Activated CD8-positive, alpha-beta memory T cell treated with anti-CD3 and anti-CD28 coated beads, Interleukin-2, amount 50 U/mL, for 48 hours (primary cell): ENCODE measurements at places on chromosomes 13 and 19.

DNA sequence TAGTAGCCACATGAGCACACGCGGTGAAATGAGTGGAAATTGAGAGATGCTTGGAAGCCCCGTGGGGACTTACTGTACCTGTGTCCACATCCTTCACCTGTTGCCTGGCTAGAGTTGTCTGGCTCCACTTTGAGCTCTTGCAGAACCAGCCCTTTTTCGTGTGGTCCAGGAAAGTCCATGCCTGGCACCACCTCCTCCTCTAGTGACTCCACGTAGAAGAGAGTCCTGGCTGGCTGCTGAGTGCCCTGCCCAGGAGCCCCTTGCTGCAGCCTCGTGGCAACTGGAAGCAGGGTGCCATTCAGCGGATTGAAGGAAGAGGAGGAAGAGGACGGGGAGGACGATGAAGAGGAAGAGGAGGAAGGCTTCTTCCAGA is 515 bp upstream of the ATXN8OS start:
- DNase-seq: no peak

GRCh38 chr13:26485786-26486185 is 71.7 kb upstream of the WASF3 start:
- no peak for DNase-seq

DNA sequence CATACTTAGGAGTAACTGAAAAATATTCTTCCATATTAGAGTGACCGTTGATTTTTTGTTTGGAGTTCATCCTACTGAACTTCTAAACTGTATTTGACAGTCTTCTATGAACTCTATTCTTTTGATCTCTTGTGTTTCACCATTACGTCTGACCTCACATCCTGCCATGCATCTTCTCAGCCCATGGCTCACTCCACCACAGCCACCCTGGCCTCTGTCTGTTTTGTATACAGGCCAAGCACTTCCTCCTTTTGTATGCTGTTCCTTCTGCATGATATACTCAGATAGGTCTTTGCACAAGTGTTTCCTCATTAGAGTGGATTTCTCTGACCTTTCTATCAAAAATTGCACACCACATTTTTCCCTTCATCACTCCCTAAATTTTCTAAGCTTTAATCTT is 119.9 kb downstream of the MAB21L1 start:
- no peak for DNase-seq

- no peak for DNase-seq
Observed at GRCh38 chr13:104270731-104271130, 1204.5 kb upstream of the SLC10A2 start.

DNA sequence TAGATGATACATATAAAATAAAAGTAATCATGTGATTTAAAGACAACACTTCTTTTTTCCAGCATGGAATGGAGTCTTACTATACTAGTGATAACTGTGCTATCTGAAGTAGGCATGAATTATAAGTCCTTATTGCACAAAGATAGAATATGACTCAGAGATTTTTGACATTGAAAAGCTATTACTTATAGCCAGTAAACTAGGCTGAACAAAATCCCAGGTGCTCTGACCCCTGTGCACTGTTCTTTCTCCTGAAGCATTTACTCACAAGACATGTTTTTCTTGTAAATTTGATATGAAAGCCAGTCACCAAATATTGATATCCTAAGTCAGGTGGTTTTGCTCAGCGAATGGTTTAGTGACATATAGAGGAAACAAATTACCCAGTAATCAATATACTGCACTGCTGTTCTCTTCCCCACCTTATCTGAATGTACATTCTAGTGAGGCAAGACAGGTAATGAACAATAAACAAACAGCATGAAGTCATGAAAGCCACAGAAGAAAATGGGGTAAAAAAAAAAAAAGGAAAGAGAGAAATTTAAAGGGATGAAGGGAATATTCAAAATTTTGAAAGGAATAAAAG is 1567.0 kb upstream of the SPRY2 start:
- DNase-seq: no peak
